ENCODE measurements at places on chromosomes 5 and 9.

GRCh38 chr9:126515001-126515872, 98.5 kb upstream of the LMX1B start:
- no peak for DNase-seq

DNA sequence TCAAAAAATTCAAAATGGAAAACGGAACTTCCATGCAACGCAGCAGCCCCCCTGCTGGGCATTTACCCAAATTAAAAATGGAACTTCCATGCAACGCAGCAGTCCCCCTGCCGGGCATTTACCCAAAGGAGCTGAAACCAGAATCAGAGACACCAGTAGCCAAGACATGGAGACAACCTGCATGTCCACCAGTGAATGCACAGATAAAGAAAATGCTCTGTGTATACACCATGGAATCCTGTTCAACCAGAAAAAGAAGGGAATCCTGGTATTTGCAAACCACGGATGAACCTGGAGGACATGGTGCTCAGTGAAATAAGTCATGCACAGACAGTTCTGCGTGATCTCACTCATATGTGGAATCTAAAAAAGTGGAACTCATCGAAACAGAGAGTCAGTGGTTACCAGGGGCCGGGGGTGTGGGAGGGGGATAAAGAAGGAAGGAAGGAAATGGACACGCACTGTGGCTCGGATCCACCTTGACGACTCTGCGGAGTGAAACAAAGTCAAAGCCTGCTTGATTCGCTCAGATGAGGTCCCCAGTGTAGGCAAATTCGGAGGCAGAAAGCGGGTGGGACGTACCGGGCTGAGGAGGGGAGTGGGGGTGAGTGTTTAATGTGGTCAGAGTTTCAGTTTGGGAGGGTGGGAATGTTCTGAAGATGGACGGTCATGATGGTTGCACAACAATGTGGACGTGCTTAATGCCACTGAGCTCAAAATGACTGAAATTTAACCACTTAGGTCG, 40.2 kb upstream of the EXOC3 start:
- DNase-seq, result no peak

GRCh38 chr5:83375049-83375745, 96.3 kb upstream of the VCAN start:
- DNase-seq, result peak; percentile 47

DNA sequence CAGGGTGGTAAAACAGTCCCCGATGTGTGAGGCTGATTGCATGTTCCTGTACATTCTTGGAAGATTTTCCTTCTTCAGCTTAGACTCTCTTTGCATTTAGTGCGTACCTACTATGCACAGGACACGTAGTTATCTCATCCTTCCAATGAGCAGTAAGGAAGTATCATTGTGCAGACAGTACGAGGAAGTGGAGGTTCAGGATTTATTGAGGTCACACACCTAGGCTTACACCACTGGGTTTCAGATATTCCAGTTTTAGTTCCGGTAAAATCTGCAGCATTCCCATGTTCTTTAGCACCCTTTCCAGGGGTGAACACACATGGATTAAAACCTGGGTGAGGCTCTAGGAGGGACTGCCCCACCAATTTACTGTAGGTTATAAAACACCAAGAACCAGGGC, 238.7 kb downstream of the ZSWIM6 start:
- DNase-seq, result no peak

DNA sequence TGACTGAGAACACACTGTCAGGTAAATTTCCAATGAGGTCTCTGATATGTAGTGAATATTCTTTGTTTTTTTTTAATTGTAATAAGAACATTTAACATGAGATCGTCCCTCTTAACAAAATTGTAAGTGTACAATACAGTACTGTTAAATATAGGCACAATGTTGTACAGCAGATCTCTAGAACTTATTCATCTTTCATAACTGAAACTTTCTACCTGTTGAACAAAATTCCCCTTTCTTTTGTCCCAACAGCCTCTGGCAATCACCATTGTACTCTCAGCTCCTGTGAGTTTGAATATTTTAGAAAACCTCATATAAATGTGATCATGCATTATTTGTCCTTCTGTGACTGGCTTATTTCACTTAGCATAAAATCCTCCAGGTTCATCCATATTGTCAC, 10.6 kb upstream of the PRLR start:
- no peak for DNase-seq
